ENCODE measurements at places on chromosomes 7 and 10.
A peak's percentile ranks its signal among the peaks of the same experiment; 100 is the strongest.

DNA sequence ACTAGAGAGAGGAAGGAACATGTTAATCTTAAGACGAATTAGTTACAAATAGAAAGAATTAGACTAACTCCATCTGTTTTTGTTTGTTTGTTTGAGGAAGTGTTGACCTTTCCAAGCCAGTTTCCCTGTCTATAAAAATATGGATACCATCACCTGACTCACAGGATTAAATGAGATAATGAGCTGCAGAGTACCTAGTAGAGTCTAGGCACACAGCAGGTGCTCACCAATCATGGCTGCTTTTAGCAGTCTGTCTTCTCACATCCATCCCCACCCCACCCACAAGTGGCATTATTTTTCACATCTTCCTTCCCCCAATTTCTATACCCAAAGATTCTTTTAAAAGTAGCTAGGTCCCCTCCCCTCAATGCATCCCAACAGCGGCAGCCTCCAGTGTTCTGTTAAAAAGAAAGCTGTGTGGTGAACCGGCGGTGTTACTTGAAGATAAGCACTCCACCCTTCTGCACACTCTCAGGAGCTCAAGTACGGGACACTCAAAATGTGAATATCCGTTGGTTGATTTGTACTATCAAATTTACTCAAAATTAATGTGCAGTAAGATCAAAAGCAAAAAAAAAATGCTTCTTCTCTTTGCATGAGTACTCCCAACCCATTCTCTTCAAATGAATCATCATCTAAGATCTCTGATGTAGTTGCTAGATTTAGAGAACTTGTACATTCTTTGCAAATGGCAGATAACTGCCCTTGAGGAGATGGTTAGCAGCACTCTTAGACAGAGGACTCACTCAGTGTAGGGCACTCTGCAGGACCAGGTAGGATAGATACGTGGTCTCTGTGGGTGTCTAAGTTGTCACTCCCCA, 145.4 kb upstream of the ASAH2 start:
- no peak for DNase-seq

GRCh38 chr7:155236386-155236785, 61.3 kb upstream of the INSIG1 start:
- no peak for DNase-seq

DNA sequence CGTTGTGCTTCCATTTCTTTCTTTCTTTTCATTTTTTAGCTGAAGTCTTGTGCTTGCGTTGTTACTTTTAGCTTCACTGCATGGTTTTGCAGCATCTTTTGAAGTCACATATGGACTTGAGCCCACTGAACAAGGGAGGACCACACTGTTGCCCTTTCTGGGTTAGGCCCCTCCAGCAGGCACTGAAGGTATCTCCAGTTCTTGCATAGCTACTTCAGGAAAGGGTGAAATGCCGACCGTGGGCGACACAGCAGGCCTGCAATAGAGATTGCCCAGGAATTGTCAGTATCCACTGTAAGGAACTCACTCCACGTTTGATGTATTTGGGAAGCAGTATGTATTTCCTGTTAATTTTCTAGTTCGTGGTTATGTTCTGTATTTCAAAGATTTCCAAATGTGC, 85.1 kb downstream of the WDR37 start:
- no peak for DNase-seq

DNA sequence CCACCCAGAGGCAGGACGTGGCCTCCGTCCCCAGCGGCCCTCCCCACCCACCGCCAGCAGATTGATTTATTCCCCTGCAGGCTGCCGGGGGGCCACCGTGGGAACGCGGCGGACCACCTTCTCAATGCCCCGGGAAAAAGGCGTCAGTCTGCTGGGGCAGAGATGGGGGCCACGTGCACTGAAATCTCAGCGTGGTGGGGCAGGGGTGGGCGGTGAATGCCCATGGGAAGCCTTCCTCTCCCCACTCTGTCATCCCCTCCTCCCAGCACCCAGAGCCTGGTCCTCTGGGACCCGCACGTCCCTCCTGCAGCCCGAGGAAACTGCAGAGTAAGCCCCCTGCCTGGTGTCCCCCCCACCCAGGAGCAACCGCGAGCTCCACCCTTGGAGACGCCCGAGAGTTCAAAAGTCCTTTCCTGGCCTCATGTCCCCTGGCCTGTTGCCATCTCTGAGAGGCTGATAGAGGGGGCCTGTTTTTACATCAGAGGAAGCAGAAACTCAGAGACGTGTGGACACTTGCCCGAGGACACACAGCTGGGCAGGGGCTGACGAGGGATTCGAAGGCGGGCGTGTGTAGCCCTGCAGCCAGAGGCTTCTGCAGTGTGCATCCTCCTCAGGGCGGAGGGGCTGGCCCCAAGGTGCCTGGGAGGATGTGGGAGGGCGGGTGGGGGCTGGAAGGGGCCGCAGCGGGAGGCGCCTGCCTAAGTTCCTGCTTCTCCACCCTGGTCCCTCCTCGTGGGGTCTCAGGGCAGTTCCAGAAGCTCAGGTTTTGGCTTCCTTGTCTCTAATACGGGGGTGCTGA, 21.8 kb downstream of the UNCX start:
- DNase-seq: no peak

DNA sequence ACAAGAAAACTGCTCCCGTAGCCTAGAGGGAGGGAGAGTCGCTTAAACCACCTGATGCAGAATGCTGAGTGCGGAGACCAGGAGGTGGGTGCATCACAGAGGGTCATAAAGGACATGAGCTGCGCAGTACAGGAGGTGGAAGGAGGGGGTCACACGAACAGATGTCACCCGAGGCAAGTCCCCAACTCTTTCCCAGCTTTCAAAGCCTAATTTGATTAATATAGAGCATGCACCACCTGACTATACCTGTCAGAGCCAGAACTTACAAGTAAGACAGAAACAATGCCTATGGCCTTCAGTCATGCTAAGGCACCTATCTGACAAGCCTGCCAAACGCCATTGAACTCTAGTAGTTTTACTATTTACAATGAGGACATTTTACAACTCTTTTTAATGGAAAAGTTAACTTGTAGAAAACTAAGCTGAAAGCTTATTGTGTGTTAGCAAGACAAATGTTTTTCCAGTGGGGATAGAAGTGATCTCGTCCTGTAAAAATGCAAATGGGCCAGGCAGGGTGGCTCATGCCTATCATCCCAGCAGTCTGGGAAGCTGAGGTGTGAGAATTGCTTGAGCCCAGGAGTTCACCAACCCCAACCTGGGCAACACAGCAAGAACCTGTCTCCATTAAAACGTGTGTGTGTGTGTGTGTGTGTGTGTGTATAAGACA, 1.1 kb upstream of the VOPP1 start:
- no peak for DNase-seq

- DNase-seq: no peak
These were observed 8.7 kb downstream of the INMT start for GRCh38 chr7:30760514-30761213.

- DNase-seq: no peak
These were observed 102.9 kb downstream of the TAX1BP1 start for GRCh38 chr7:27842851-27843250.

DNA sequence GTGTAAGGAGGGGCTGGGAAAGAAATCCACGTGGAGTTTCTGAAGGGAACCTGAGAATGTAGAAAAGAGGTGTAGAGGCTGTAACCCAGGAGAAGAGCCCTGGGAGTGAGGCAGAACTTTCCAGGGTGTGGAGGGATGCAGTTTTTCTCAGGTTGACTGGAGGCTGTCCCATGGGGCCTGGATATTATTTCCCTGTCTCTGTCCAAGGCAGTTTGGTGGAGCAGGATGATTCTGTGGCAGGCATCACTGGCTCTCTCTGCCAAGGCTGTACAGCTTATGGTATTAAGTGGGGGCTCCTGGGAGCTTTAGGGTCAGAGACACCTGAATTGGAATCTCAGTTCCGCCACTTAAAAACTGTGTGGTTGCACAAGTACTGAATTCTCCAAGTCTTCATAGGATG, 81.6 kb downstream of the CHN2 start:
- no peak for DNase-seq

DNA sequence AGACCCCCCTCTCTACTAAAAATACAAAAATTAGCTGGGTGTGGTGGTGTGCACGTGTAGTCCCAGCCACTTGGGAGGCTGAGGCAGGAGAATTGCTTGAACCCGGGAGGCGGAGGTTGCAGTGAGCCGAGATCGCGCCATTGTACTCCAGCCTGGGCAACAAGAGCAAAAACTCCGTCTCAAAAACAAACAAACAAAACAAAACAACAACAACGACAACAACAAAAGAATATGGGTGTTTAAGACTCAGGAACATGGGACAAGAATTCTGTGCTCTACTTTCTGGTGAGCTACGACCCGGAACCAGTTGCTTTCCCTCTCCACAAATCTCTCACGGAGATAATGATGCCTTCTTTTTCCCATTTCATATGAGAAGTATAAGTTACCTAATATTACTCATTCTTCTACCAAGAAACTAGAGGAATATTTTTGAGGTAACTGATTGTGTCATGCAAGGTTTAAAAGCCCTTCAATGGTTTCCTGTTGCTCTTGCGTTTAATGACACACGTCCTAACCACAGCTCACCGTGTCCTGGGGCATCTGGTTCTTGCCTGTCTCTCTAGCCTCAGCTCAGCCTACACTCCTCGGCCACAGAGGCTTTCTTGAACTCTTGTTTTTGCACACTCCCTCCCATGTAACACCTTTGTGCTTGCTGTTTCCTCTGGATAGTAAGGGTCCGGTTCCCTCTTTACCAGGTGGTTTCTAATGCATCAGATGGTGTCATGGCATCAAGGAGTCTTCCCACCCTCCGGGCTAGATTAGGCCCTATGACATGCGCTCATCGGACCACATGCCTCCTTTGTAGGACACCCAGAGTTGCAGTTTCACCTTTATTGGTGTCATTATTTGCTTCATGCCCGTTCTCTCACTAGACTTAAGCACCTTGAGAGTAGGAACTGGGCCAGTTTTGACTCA, 67.5 kb downstream of the PFKFB3 start:
- DNase-seq: peak; percentile 70

GRCh38 chr10:43229208-43230061, 37.4 kb downstream of the RASGEF1A start:
- peak; percentile 39 for DNase-seq

DNA sequence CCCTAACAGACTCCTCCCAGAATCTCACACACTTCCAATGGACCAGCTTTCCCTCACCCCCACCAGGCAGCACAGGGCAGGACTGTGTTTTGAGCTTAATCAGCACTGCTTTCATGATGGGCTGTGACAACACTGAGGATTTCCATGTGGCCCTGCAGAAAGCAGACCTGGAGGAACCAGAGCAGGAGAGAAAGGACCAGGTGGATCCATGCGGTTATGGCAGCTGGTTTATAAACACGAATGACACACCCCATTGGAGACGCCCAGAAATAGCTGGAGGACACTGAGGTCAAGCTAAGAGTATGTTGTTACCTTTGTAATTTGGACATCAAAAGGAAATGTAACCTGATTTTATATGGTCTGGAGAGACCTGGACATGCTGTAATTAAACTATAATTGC, 31.7 kb upstream of the HERPUD2 start:
- DNase-seq: no peak

DNA sequence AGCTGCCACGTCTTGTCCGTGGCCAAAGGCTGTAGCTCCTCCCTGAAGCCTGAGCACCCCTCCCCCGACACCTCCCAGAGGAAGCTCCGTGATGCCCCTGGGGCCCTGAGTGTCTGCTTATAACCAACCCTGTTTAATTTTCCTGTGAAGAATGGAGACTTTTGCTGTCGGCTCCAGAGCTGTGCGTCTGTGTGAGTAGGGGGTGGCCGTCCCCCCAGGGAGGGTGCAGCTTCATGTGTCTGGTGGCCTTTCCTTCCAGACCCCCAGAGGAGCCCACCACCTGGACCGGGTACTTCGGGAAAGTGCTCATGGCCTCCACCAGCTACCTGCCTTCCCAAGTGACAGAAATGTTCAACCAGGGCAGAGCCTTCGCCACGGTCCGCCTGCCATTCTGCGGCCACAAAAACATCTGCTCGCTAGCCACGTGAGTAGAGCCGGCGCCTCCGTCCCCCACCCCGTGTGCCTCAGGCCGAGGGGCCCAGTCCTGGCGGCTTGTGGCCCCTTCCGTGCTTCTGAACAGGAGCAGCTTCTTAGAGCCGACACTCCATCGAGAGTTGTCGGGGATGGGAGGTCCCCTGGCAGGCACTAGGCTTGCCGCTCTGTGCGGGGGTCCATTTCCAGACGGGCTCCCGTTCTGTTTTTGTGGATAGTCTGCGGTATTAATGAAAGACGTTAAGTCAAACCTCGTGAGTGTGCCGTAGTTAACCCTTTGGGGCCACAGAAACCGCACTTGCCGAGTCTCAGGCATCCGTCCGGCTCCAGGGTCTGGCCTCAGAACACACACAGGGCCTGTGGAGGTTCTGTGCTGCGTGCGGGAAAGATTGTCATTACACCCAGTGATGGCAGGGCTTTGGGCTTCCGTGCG, 37.1 kb downstream of the WIPI2 start:
- DNase-seq: no peak

DNA sequence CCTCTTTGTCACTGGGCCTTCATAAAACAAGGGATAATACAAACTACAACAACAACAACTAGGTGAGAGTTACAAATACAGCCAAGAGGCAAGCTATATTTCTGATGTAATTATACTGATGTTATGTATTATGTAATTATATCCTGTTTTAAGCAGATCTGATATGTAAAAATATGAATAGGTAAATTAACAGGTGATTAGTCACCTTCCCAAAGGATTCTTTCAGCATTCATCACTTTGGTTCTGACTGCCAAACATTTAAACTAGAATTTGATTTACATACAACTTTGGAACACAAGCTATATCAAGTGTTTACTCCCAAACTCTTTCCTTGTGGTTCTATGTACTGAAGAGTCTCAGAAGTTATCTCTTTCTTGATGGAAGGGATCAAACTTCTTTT, 53.7 kb downstream of the BEND7 start:
- DNase-seq: no peak

DNA sequence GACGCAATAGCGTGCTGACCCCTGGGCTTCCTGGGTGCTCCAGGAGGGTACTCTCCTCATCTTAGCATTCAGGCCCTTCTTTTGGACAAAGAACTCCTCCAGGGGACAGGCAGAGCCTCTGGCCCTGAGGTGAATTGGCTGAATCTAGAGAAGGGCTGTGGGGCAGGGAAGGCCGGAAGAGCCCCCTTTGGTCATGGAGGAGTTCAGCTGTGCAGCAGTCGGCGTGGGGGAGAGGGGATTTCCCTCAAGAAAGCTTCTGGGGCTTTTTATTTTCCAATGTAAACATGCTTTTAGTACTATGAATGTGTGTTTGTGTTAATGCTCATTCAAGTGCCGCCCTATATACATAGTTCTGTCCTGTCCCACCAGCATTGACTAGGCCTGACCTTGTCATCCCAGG, 38.8 kb downstream of the FIGNL1 start:
- no peak for DNase-seq

DNA sequence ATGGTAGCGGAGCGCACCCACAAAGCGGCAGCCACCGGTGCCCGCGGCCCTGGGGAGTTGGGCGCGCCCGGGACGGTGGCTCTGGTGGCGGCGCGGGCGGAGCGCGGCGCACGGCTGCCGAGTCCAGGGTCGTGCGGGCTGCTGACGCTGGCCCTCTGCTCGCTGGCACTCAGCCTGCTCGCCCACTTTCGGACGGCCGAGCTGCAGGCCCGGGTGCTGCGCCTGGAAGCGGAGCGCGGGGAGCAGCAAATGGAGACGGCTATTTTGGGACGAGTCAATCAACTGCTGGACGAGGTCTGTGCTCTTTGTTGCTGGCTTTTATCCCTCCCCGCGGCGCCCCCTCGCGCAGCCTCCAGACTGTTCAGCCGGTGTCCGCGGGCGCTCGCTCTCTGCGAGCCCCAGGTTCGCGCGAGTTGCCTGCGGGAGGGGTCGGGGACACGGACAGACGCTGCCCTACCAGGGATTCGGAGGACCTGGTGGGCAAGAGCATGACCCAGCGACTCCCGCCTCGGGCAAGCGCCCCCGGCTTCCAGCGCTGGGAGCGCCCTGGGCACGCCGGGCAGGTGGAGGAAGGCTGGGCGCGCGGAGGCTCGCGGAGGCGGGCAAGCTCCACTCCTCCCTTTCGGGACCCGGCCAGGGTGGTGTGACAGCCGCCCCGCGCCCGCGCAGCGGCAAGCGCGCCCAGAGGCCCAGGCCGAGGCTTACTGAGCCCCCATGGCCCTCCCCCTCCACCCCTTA, 887 bp downstream of the COL13A1 start:
- DNase-seq: no peak

All from activated naive CD8-positive, alpha-beta T cell treated with anti-CD3 and anti-CD28 coated beads, Interleukin-2, amount 50 U/mL, for 24 hours (primary cell).